ENCODE measurements at places on chromosomes 7 and 10. TPM values are rescaled to one million over a fixed set of nuclear protein-coding genes. Genes with fewer than 3 reads are reported as not detected.

PTPRE gene
- 17.4 TPM for total RNA-seq

SERPINE1 gene
- 1.6 TPM for total RNA-seq

IQCE gene
- total RNA-seq: 11.5 TPM

BAMBI gene
- total RNA-seq: 17.9 TPM

ERVW-1 gene
- not detected for total RNA-seq

GRCh38 chr10:123213192-123213591, 59.0 kb downstream of the BUB3 start:
- no peak for DNase-seq

DNA sequence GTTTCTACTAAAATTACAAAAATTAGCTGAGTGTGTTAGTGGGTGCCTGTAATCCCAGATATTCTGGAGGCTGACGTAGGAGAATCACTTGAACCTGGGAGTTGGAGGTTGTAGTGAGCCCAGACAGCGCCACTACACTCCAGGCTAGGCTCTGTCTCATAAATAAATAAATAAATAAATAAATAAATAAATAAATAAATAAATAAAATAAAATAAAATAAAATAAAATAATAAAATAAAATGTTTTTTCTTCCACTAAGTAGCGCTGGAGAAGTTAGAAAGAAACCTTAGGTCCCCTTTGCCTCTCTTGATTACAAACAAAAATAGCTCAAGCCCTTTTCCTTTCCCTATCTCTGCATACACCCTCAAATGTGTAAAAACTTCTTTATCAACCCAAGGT, 525.9 kb downstream of the IPMK start:
- DNase-seq: no peak

- no peak for DNase-seq
Measured at GRCh38 chr10:51224671-51225161, 150.4 kb downstream of the PRKG1 start.

DNA sequence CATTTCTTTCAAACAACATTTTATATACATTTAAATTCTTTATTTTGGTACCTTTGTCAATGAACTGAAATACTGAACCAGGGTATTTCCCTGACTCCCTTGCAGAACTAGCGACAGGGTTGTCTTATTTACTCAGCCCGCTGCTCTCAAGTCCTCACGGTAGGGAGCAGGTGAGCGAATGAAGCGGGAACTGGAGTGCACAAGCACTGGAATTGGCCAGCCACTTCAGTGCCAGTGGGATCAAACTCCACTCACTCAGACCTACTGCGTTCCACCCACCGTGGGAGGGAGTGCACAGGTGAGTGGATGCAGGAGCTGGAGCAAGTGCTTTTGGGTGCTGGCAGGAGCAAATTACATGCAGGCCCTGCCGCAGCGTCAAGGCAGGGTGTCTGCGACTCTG, 28.1 kb upstream of the NEUROD6 start:
- DNase-seq: no peak

GRCh38 chr7:113892818-113893217, 26.0 kb downstream of the PPP1R3A start:
- no peak for DNase-seq

DNA sequence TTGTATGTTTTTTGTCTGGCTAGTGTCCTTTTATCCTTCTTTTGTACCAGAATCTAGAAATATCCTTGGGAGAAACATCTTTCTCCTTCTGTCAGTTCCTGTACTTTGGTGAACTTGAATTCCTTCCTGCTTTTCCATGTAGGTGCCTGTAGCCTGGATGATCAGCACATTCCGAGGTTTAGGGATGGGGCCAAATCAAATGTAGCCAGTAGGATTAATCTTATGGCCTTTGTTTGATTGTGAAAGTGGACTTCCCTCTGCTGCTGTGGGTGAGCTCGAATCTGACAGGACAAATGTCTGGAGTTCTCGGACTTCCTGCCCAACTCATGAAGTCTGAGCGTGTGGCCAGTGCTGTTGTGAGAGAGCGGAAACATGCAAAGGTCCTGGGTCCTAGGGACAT, 33.2 kb upstream of the NAMPT start:
- DNase-seq: no peak

All from Right ventricle myocardium inferior (tissue), 1 donor.